ENCODE measurements at places on chromosomes 7 and 10. TPM values are rescaled to one million over a fixed set of nuclear protein-coding genes. Genes with fewer than 3 reads are reported as not detected.

ETV1 gene
- total RNA-seq: 2.0 TPM

ZNF425 gene
- total RNA-seq: 2.3 TPM

DNA sequence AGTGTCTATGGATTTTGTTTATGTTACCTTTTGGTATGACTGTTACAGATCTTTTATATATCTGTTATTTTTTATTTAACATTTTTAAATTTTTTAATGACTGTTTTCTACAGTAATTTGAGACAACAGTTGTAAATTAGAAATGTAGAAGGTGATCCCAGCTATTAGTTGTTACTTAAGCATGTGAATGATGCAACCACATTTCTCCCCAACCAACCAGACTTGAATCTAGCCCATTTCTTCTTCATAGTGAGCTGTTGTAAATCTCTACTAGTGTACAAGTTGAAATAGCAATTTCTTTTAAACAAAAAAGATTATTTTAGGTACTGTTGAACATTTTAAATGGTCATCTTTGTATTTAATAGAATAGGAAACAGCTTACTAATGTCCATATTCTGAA lies 18.0 kb downstream of the TMEM106B start:
- H3K4me1 ChIP-seq: no peaks in the 10 kb centered on the region
- H3K27me3 ChIP-seq: no peaks in the 10 kb centered on the region
- no peak overlapping the region for H3K4me3 ChIP-seq
- no peak for DNase-seq
- H3K27ac ChIP-seq: no peak overlapping the region

DNA sequence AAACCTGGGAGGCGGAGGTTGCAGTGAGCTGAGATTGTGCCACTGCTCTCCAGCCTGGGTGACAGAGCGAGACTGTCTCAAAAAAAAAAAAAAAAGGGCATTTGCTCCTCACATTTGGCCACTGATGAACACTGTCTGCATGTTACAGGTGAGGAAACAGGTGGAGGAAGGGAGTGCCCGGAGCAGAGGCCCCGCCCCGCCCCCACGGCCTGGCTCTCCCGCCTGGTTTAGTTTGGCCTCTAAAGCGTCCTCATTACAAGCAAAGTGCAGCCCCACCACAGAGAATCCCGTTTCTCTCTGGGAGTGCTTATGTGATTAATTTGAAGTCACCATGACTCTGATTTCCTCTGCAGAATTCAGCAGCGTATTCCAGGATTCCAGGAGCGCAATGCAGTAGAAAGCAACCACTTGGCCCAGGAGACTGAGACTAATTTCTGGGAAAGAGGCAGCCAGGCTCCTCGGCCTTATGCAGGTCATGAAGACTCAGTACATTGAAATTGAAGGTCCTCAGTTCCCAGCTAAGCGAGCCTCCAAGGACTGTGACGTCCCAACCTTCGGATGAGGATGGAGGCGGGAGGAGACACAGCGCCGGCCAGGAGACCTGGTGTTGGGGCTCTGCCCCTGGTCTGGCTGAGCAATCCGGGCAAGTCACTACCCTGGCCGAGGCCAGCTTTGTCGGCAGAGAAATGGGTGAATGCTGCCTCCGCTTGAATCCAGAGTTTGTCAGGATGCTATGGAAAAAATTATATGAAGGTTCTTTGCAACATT lies 44.7 kb downstream of the RBM17 start:
- H3K4me3 ChIP-seq: no peak overlapping the region
- H3K27me3 ChIP-seq: peaks cover 19% of the 10 kb centered on the region
- H3K36me3 ChIP-seq: no peaks in the 10 kb centered on the region
- H3K27ac ChIP-seq: no peak overlapping the region
- H3K4me1 ChIP-seq: no peaks in the 10 kb centered on the region
- DNase-seq: no peak

GRID2IP gene
- 1.1 TPM for total RNA-seq

RNLS gene
- 23.3 TPM for total RNA-seq

GJD4 gene
- not detected for total RNA-seq

DRGX gene
- total RNA-seq: not detected

GPR37 gene
- total RNA-seq: not detected

GRCh38 chr7:4009211-4010060 lies 672.7 kb upstream of the FOXK1 start:
- no peak overlapping the region for H3K27ac ChIP-seq
- H3K27me3 ChIP-seq: no peaks in the 10 kb centered on the region
- H3K36me3 ChIP-seq: no peaks in the 10 kb centered on the region
- no peak overlapping the region for H3K4me3 ChIP-seq

DNA sequence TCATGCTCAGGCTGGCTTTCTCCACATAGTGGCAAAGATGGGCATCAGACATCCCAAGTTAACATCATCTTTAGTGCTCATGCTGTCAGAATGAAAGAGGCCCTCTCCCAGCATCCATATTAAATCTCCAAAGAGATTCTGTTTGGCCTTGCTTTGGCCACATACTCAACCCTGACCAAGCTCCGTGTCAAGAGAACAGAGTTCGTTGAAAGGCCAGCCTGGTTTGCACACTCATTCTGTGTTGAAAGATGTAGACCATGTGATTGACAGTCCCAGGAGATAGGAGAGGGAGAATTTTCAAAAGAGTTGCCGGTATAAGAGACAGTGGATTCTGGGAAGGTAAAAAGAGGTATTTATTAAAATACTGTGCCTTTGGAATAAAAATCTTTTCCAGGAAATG lies 19.7 kb downstream of the MET start:
- no peak overlapping the region for H3K27ac ChIP-seq
- no peaks in the 10 kb centered on the region for H3K4me1 ChIP-seq
- no peaks in the 10 kb centered on the region for H3K36me3 ChIP-seq
- DNase-seq: no peak
- no peak overlapping the region for H3K4me3 ChIP-seq

- H3K4me1 ChIP-seq: peaks cover 17% of the 10 kb centered on the region
- H3K4me3 ChIP-seq: no peak overlapping the region
- no peaks in the 10 kb centered on the region for H3K27me3 ChIP-seq
- peak overlapping the region; percentile 25 for H3K27ac ChIP-seq
- peak; percentile 67 for DNase-seq
Measured at GRCh38 chr10:113945075-113945686, 90.7 kb downstream of the NHLRC2 start.

DNA sequence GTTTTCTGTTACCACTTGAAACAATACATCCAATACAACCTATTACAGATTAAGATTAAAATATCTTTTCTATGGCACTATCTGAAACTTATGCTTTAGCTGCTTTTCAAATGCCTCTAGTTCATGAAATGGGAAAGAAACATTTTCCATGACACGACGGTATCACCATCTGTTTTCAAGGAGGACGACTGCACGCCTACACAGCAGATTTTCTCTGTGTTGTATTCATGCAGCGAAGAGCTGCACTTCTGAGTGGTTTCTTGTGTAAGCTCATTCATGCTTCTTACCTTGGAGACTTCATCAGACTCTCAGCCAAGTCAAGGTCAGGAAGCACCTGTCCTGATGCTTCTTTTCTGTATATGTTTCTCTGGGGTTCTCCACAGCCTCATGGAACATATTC lies 179.2 kb downstream of the DYNC1I1 start:
- H3K4me3 ChIP-seq: no peak overlapping the region
- DNase-seq: no peak
- no peak overlapping the region for H3K27ac ChIP-seq
- H3K4me1 ChIP-seq: no peaks in the 10 kb centered on the region
- H3K27me3 ChIP-seq: no peaks in the 10 kb centered on the region

GRCh38 chr7:115476671-115477181 lies 553.8 kb downstream of the TFEC start:
- peak overlapping the region; percentile 35 for H3K4me3 ChIP-seq
- no peaks in the 10 kb centered on the region for H3K36me3 ChIP-seq
- peaks cover 24% of the 10 kb centered on the region for H3K27me3 ChIP-seq

PNLIP gene
- total RNA-seq: not detected

- no peak for DNase-seq
- H3K4me1 ChIP-seq: no peaks in the 10 kb centered on the region
- H3K27me3 ChIP-seq: no peaks in the 10 kb centered on the region
Measured at GRCh38 chr10:72688208-72688651, 3.7 kb upstream of the MCU start.

H2BK1 gene
- not detected for total RNA-seq

GRCh38 chr10:90911133-90912051 lies 9.5 kb downstream of the ANKRD1 start:
- peak; percentile 44 for DNase-seq
- no peaks in the 10 kb centered on the region for H3K27me3 ChIP-seq
- no peak overlapping the region for H3K27ac ChIP-seq
- no peak overlapping the region for H3K4me3 ChIP-seq

DNA sequence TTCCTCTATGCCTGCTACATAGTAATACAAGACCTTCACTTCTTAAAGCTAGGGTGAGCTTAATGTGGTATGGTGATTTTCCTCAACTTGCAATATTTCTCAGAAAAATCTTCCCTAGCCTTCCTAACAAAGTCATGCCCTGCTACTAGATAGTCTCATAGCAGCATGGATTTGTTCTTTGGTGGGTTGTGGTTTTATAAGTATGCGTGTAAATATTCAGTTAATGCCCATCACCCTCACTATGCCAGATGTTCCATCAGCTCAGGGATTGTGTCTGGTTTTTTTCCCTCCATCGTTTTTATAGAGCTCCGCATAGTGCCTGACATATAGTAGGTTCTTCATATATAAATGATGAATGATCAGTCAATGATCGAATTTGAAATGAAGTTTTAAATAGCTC lies 182.8 kb downstream of the CREB5 start:
- H3K27me3 ChIP-seq: no peaks in the 10 kb centered on the region
- no peak for DNase-seq
- H3K27ac ChIP-seq: no peak overlapping the region
- no peaks in the 10 kb centered on the region for H3K4me1 ChIP-seq

CAMK2B gene
- 0.27 TPM for total RNA-seq

All from transverse colon (tissue), 4 donors.